ENCODE measurements at places on chromosomes 2 and 18.
A peak's percentile ranks its signal among the peaks of the same experiment; 100 is the strongest.

DNA sequence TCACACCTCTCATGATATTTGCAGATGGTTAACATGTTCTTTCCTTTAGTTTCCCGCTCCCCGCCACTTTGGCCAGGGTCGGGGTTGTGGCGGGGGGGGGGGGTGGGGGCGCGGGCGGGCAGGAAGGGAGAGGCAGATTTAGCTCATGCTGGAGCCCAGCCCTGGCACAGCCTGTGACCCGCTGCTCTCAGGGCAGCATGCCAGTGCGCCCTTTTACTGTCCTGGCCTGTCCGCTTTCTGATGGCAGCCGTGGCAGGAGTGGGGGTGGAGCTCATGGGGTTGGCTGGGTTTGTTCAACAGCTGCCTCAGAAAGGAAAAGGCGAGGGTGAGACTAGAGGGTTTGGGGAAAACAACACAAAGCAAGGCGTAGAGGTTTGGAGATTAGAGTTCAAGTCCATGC, 56.1 kb downstream of the TNP1 start:
- DNase-seq = peak; percentile 34

DNA sequence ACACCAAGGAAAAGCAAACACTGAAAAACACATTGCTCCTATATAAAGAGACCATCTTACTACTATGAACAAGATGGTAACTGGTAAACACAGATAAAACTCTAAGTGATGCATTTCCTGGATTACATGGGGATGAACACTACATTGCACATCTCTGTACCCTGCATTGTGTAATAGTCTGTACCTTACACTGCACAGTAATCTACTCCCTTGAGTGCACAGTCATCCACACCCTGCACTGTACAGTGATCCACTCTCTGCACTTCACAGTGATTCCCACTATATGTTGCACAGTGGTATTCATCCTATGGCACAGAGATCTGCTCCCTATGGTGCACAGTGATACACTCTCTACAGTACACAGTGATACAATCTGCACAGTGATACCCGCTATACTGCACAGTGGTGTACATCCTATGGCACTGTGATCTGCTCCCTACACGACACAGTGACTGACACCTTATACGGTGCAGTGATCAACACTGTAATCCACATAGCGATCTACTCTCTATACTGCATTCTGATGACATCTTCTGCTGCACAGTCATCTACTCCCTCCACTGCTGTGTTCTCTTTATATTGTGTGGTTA, 462.2 kb upstream of the RGPD4 start:
- DNase-seq = no peak

GRCh38 chr2:168416555-168416954, 39.5 kb upstream of the CERS6 start:
- DNase-seq = no peak

GRCh38 chr2:68043032-68043431, 19.8 kb downstream of the C1D start:
- no peak for DNase-seq

GRCh38 chr2:62554440-62554839, 48.4 kb upstream of the TMEM17 start:
- no peak for DNase-seq

- no peak for DNase-seq
These were observed 104.5 kb downstream of the OSBPL6 start for GRCh38 chr2:178298785-178299212.

DNA sequence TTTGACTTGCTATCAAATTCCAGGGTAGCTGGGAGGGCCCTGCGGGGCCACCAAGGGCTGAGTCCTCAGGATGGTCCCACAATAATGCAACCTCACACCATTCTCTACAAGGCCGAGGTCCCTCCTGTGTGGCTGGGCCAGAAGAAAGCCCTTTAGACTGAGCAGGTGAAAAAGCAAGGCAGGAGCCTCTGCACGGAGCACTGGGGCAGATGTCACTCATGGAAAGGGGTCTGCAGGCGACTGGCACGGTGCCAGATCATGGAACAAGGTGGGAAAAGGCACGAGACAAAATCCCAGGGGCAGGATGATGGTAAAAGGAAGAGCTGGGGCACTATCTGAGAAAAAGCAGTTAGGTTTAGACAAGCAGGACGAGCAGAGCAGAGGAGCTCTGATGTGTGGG, 16.1 kb downstream of the HJURP start:
- no peak for DNase-seq

- no peak for DNase-seq
These were observed 47.1 kb downstream of the NEDD4L start for GRCh38 chr18:58091099-58091611.

DNA sequence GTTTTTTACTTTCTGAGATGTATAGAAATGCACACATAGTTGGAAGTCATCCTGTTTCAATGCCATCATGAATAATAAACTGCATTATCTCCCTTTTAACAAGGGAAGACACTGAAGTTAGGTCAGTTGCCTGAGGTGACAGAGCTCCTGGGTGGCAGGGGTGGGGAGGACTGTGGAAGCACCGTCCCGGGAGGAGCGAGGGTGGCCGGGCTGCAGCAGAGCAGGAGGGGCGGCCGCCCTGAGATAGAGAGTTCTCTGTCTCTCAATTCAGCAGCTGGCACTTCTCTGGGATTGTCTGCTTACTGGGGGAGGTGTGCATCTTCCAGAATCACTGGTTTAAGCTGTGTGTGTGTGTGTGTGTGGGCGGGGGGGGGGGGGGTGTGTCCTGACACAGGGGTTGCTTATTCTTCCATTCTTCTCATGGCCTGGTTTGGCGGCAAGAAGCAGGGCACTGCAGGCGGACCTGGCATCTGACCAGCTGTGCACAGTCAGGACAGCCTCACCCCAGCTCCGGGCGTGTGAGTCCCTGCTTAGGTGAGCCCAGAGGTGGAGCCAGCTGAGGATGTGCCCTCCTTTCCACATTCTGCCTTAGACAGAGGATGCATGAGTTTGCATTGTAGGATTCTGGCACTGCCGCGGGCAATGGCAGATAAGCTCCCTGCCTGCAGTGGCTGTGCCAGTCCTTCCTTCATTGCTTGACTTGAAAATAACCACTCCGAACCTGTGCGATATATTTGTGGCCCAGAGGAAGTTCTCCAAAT, 40.4 kb downstream of the VWA3B start:
- DNase-seq = no peak

GRCh38 chr18:49071778-49072177, 121.0 kb upstream of the SMAD7 start:
- no peak for DNase-seq

DNA sequence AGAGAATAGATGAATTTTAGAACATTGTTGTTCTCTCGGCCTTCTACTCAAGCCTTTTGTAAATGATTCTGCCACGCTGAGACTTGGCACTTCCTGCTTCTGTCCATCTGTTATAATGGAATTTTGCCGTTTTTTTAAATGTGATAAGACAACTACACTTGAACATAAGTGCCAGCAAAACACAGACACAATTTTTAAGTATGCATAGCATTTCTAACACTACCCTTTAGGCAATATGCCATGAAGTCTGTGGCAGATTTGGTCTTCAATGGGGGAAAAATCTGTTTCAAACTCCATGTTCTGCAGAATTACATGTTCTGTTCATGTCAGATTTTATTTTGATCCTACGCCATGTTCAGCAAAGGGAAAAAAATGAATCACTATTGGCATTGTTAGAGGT, 1170.7 kb upstream of the SLC39A10 start:
- no peak for DNase-seq

- no peak for DNase-seq
These were observed 75.7 kb downstream of the FTCDNL1 start for GRCh38 chr2:199775267-199775666.

GRCh38 chr2:102975996-102976975, 214.5 kb downstream of the TMEM182 start:
- DNase-seq = no peak

GRCh38 chr2:86226070-86226469, 26.8 kb downstream of the MRPL35 start:
- DNase-seq = no peak

GRCh38 chr18:52657043-52657805, 317.2 kb downstream of the DCC start:
- DNase-seq = no peak

GRCh38 chr18:22345718-22346117, 72.0 kb downstream of the CTAGE1 start:
- no peak for DNase-seq

- DNase-seq = no peak
These were observed 115.9 kb downstream of the HAUS1 start for GRCh38 chr18:46220116-46220515.

DNA sequence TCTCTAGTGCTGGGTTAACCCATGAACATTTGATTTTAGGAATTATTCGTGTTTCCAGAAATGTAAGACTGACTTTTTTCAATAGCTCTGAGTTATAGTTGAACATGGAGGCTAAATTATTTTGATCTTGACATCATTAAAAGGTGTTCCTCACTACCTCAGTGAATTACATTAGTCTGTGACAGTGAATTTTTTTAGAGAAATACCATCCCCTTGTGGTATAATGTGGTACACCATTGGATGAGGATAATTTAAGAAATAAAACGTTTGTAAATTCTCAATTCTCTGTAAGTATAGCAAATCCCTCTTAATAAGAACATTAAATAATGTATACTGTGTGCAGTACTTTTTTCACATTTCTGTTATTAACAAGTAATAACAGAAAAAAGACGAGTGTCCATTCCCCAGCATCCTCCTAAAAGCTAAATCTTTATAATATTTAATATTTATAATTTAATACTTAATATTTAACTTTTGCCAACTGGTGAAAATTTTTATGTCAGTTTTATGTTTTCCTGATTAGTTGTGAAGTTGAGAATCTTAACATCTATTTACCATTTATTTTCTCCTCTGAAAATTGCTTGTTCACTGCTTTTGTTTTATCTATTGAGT, 70.3 kb upstream of the CWC22 start:
- DNase-seq = no peak

- DNase-seq = no peak
These were observed 43.2 kb upstream of the NOSTRIN start for GRCh38 chr2:168758970-168759820.
